CD4-positive, alpha-beta T cell treated with Interleukin-6 at 100 ng/mL for 8 hours (primary cell): ENCODE measurements at places on chromosomes 12 and 14.
A peak's percentile ranks its signal among the peaks of the same experiment; 100 is the strongest.

DNA sequence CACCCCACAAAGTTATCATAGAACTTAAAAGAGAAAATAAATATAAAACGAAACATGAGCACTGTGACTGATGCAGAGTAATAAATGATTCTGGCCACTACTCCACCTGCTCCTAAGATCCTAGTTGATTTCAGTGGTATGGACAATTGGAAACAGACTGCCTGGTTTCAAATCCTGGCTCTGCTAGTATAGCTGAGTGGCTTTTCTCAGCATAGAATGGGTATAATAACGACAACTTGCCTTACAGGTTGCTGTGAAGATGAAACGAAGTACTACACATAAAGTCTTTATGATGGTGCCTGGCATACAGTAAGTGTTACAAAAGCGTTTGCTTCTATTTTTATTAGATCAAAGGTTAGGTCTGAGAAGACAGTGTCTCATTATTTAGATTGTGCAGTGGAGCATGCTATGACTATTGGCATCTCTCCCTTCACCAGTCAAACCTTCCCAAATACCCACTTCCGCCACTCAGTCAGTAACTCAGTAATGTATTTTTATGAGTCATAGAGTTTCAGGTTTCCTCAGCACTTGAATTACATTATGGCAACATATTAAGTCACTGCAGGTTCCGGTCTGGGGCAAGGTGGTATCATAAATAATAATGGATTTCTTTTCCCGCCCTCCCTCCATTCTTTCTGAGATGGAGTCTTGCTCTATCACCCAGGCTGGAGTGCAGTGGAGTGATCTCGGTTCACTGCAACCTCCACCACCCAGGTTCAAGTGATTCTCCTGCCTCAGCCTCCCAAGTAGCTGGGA is 29.7 kb upstream of the NR2C1 start:
- DNase-seq = peak; percentile 41

DNA sequence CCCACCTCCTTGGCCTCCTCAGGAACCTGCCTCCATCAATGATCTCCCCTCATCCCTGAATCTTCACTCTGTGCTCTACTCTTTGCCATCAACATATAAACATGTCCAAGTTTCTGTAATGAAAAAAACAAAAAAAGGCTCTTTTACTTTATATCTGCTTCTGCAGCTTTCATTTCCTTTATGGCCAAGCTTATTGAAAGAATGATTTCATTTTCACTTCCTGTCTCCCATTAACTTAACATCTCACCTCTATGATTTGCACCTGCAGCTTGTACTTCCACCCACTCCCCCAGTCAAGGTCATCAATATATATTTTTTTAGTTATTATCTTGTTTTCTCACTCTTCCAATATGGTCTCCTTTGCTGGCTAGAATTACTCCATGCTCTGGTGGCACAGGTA is 15.6 kb upstream of the RNU6-7 start:
- DNase-seq = no peak

- no peak for DNase-seq
These were observed 74.3 kb upstream of the ST8SIA1 start for GRCh38 chr12:22408610-22409376.

DNA sequence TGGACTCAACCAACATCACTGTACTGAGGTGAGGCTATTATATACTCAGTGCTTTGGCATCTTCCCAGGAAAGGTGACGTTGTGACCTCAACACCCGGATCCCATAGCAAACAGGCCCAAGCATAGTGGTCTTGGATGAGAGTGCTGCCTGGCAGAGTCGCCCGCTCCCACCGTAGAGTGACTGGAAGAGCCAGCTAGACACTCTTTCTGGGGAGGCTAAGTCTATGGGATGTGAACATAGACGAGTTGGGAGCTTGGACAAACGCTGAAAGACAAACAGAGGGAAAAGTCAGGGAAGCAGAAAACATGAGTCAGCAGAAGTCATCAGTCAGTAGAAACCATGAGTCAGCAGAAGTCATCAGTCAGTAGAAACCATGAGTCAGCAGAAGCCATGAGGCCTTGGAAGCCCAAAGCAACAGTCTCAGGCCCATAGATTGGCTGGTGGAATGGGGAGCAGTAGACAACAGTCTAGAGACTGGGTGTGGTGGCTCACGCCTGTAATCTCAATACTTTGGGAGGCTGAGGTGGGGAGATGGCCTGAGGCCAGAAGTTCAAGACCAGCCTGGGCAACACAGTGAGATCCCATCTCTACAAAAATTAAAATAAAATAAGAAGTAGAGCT is 66.4 kb upstream of the MAP1LC3B2 start:
- no peak for DNase-seq
